Astrocyte (in vitro differentiated cells and primary cell): ENCODE measurements at places on chromosomes 1 and 21. TPM values are rescaled to one million over a fixed set of nuclear protein-coding genes. Genes with fewer than 3 reads are reported as not detected.

Gene HTR6
- 0.11 TPM in 1 of 2 replicates, not detected in the other for total RNA-seq

Gene FHL3
- 107 and 116 TPM in 2 replicates for total RNA-seq

Gene OTUD7B
- 31.9 and 33.1 TPM in 2 replicates for total RNA-seq

Gene ADORA1
- total RNA-seq = 2.2 and 5.7 TPM in 2 replicates

Gene MTHFR
- 11.5 and 13.0 TPM in 2 replicates for total RNA-seq

Gene HORMAD1
- not detected in 2 replicates for total RNA-seq

Gene LIN28A
- 16.7 and 43.7 TPM in 2 replicates for total RNA-seq

Gene SPRR2A
- total RNA-seq = not detected in 2 replicates

Gene PTGFRN
- total RNA-seq = 157 and 213 TPM in 2 replicates

Gene MYBPH
- total RNA-seq = not detected in 2 replicates

Gene RGS8
- 0.09 and 0.12 TPM in 2 replicates for total RNA-seq

Gene SPATA1
- total RNA-seq = 0.41 and 1.4 TPM in 2 replicates

Gene AQP10
- total RNA-seq = 0.17 TPM in 1 of 2 replicates, not detected in the other

Gene PRKAB2
- 48.5 and 49.0 TPM in 2 replicates for total RNA-seq

Gene NBPF6
- total RNA-seq = not detected in 2 replicates

Gene KRTAP7-1
- total RNA-seq = not detected in 2 replicates

Gene PEAR1
- 8.5 and 17.3 TPM in 2 replicates for total RNA-seq

Gene OR2L2
- total RNA-seq = not detected in 2 replicates

Gene STXBP3
- total RNA-seq = 38.9 and 48.5 TPM in 2 replicates

Gene FRRS1
- total RNA-seq = 4.5 and 4.8 TPM in 2 replicates

Gene CFHR1
- 0.23 TPM in 1 of 2 replicates, not detected in the other for total RNA-seq

Gene LCE1B
- total RNA-seq = not detected in 2 replicates

Gene USH2A
- total RNA-seq = 0.02 TPM in 2 replicates

Gene RYR2
- total RNA-seq = 0.19 and 0.30 TPM in 2 replicates

Gene PKP1
- 0.07 and 0.22 TPM in 2 replicates for total RNA-seq

Gene OR2T3
- not detected in 2 replicates for total RNA-seq

Gene ZMYND12
- total RNA-seq = 0.23 TPM in 1 of 2 replicates, not detected in the other

Gene RGS16
- total RNA-seq = 4.3 and 5.7 TPM in 2 replicates

Gene MX2
- 8.6 and 13.8 TPM in 2 replicates for total RNA-seq

Gene GPN2
- total RNA-seq = 24.5 and 25.5 TPM in 2 replicates

Gene PROX1
- 1.9 and 4.8 TPM in 2 replicates for total RNA-seq

Gene A3GALT2
- not detected in 2 replicates for total RNA-seq

Gene CCDC30
- 2.2 and 2.5 TPM in 2 replicates for total RNA-seq

Gene SPATA45
- 0.65 TPM in 1 of 2 replicates, not detected in the other for total RNA-seq

Gene IFI44L
- total RNA-seq = 184 and 271 TPM in 2 replicates

Gene RIPK4
- total RNA-seq = 1.1 and 1.8 TPM in 2 replicates

Gene PLA2G2D
- total RNA-seq = not detected in 2 replicates

Gene ATP8B2
- 71.6 and 71.9 TPM in 2 replicates for total RNA-seq

Gene ATP1A4
- not detected in 2 replicates for total RNA-seq

Gene TNFRSF25
- 16.5 and 18.8 TPM in 2 replicates for total RNA-seq

Gene CENPF
- 12.3 and 22.9 TPM in 2 replicates for total RNA-seq

Gene OR2T11
- total RNA-seq = not detected in 2 replicates

Gene FNBP1L
- 49.7 and 57.8 TPM in 2 replicates for total RNA-seq

Gene NR1I3
- total RNA-seq = not detected in 2 replicates

Gene KIF17
- 2.2 and 2.3 TPM in 2 replicates for total RNA-seq

Gene ASCL5
- not detected in 2 replicates for total RNA-seq

Gene EFNA3
- 2.9 and 3.4 TPM in 2 replicates for total RNA-seq

Gene SIKE1
- total RNA-seq = 62.0 and 64.2 TPM in 2 replicates

Gene PRELP
- total RNA-seq = 0.07 TPM in 1 of 2 replicates, not detected in the other

Gene DCDC2B
- total RNA-seq = not detected in 2 replicates

Gene C8B
- total RNA-seq = not detected in 2 replicates

Gene FCRL4
- 0.48 TPM in 1 of 2 replicates, not detected in the other for total RNA-seq
